CD4-positive, alpha-beta T cell treated with Interleukin-4 for 4 hours (primary cell): ENCODE measurements at places on chromosomes 4 and X.

GRCh38 chr4:71290074-71290473, 48.7 kb upstream of the SLC4A4 start:
- no peak for DNase-seq

GRCh38 chr4:101419336-101420135, 72.2 kb upstream of the PPP3CA start:
- DNase-seq, result no peak

GRCh38 chr4:30875658-30876269, 155.6 kb downstream of the PCDH7 start:
- DNase-seq, result no peak

- no peak for DNase-seq
These were observed 279.7 kb upstream of the FSTL5 start for GRCh38 chr4:162443510-162443909.

GRCh38 chr4:151530230-151530629, 121.3 kb downstream of the FHIP1A start:
- DNase-seq, result no peak

DNA sequence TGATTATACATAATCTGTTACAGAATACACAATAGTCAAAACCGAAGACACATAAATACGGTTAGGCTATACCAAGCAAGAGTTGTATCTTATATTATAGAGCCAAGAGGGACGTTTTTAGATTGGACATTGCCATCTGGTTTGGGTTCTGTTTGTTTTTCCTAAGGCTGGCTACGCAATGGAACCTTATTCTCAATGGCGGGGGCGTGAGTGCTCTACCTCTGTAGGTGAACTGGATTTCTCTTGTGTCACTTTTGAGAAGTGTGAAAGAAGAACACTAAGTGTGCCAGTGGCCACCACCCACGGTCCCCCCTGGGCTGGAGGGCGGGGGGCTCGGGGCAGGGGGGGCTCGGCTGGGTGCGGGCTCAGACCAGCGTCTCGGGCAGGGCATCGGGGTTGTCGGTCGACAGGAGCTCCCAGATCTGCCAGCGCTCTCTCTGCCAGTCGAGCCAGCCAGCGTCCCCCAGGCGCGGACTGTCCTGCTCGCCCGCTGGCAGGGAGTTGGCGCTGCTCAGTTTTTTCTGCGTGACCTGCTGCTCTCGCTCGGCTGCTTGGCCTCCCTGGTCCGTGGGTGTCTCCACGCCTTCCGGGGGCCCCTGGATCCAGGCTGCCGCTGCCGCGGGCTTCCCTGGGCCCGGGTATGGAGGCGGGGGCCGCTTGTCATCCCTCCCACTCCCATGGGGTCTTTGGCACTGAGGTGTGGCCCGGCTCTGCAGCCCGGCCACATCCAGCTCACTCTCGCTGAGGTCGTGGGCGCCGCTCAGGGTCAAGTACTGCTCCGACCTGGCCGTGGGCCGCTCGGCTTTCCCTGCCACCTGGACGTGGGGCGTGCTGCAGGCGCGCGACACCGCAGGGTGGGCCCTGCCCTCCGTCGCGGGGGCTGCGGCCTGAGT, 27.6 kb downstream of the HCCS start:
- no peak for DNase-seq

GRCh38 chr4:104879367-104879766, 267.3 kb upstream of the TET2 start:
- no peak for DNase-seq

DNA sequence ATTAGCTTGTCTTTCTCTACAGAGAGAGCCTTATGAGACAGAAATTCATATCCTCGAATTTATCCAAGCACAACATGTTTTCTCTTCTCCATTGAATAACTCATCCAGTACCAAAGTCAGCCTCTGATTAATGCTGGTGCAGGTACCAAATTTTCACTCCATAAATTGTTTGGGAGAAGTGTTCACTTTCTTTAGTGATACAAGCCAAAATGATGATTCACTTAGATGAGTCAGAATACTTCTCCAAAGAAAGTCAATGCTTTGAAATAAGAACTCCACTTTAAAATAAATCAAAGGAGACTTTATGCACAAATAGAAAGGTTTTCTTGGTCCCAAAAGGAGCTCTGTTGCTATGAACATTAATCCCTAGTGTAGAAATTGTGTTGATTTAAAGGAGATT, 60.2 kb downstream of the MAOB start:
- no peak for DNase-seq

DNA sequence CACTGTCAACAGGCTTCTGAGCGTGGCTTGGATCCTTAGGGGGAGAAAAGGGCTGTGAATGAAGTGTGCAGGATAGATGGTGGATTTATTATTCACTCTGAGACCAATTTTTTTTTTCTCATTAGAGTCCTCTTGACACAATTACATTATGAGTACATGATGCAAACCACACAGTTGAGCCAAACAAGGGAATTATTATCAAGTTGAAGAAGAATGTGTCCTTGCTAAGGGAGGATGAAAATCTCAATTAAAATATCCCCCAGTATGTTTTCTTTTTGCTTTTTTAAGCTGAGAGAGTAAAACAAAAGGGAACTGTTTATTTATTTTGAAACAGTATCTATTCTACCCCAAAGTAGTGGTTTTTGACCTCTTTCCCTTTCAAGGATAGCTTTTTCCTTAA, 40.4 kb downstream of the RPS3A start:
- DNase-seq, result no peak

GRCh38 chrX:118621081-118621759, 106.2 kb upstream of the IL13RA1 start:
- DNase-seq, result no peak

- no peak for DNase-seq
These were observed 296 bp upstream of the ADGRL3 start for GRCh38 chr4:61199873-61200186.

GRCh38 chrX:4787971-4788370, 1074.5 kb upstream of the PRKX start:
- DNase-seq, result no peak

- no peak for DNase-seq
These were observed 33.5 kb downstream of the ACE2 start for GRCh38 chrX:15567267-15567666.

DNA sequence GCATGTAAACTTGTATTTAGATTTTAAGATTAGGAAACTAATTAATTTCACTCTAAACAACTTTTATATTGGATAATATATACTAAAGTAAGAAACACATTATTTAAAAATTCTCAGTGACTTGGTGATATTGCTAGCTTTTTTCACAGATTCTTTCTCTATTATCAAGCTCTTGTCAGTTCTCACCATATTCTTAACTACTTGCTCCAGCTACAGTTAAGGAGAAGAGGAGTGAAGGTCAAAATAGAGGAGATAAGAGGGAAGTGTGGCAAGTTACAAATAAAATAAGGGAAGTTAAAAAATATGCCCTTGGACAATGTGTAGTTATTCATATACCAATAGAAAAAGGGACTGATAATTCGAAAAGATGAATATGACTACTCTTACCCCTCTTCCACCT, 34.7 kb upstream of the NAF1 start:
- no peak for DNase-seq

DNA sequence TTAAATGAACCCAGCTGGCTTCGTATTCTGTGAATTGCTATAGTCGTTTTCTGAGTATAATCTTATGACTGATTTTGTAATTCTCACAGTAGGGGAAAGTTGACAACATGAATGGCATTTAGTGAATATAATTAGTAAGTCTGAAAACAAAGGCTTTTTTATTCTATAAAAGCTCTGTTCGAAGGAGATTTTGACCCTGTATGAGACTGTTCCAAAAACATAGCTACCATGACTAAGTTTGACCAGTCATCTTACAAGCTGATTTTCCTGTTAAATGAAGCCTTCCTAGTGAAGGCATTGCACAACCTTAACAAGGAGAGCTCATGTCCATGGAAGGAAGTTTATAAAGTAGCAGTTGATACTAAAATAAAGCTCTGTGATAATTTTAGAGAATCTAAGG, 242.3 kb downstream of the RPA4 start:
- no peak for DNase-seq

DNA sequence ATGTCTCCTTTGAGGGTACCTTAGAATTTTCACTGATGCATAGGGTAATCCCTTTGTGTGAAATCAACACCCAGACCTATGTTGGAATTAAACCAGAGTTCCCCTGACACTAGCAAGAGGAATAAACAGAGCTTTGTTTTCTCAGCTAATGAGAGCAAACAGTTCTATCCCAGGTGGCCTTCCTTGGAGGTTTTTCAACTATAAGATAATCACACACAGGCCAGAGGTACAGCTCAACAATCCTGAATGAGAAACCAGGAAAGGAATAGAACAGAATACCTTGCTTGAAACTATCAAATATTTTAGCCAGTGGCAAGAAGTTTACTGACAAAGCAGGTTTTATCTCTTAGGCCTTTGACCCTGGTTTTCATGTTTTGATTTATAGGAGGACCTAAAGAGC, 100.2 kb downstream of the OTC start:
- no peak for DNase-seq

- DNase-seq, result no peak
These were observed 314.4 kb downstream of the IL1RAPL1 start for GRCh38 chrX:28901637-28902036.
